HFFc6 (cell line): ENCODE measurements at places on chromosomes 2 and 18. TPM values are rescaled to one million over a fixed set of nuclear protein-coding genes. Genes with fewer than 3 reads are reported as not detected.

- DNase-seq, result no peak
Measured at GRCh38 chr2:165637396-165637795, 156.7 kb downstream of the GALNT3 start.

Gene RFTN2
- 0.05 to 0.59 TPM (median 0.32 TPM) in 3 replicates for total RNA-seq

DNA sequence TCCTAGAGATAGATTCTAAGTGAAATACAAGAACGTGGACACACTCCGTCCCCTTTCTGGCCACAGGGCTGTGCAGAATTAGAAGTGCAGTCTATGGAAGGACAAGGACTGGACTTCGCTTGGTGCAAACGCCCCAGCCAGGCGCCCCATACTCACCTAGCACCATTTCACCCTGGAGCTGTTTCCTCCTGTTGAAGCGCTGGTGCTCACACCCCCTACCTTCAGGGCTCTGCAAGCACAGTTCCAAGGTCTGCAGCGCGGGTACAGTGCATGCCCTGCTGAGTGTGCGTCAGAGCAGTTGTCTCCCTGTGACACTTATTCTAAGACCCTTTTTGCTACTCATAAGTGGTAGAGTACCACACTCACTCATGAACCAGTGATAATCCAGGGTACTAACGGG is 3.0 kb downstream of the HPCAL1 start:
- DNase-seq, result no peak

DNA sequence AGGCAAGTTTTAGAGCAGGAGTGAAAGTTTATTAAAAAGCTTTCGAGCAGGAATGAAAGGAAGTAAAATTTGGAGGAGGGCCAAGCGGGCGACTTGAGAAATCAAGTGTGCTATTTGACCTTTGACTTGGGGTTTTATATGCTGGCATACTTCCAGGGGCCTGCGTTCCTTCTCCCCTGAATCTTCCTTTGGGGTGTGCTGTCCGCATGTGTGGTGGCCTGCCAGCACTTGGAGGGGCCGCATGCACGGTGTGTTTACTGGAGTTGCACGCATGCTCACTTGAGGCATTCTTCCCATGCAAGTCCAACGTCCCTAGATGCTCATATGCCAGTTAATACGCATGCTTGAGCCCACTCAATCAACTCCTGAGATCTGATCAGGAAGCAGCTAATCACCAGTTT is 78.3 kb upstream of the MAP4K4 start:
- DNase-seq, result no peak

Gene RIT2
- not detected in 3 replicates for total RNA-seq

DNA sequence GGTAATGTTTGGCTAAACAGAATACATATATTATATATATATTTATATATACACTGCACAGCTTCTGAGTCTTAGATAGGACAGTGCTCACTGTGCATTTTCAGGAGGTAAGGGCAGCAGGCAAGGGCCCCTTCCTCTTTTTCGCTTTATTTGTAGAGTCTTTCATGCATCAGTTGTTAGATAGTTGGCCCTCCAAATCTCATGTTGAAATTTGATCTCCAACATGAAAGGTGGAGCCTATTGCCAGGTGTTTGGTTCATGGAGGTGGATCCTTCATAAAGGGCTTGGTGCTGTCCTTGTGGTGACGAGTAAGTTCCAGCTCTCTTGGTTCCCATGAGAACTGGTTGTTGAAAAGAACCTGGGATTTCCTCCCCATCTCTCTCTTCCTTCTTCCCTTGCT is 48.1 kb downstream of the TSN start:
- DNase-seq, result no peak

DNA sequence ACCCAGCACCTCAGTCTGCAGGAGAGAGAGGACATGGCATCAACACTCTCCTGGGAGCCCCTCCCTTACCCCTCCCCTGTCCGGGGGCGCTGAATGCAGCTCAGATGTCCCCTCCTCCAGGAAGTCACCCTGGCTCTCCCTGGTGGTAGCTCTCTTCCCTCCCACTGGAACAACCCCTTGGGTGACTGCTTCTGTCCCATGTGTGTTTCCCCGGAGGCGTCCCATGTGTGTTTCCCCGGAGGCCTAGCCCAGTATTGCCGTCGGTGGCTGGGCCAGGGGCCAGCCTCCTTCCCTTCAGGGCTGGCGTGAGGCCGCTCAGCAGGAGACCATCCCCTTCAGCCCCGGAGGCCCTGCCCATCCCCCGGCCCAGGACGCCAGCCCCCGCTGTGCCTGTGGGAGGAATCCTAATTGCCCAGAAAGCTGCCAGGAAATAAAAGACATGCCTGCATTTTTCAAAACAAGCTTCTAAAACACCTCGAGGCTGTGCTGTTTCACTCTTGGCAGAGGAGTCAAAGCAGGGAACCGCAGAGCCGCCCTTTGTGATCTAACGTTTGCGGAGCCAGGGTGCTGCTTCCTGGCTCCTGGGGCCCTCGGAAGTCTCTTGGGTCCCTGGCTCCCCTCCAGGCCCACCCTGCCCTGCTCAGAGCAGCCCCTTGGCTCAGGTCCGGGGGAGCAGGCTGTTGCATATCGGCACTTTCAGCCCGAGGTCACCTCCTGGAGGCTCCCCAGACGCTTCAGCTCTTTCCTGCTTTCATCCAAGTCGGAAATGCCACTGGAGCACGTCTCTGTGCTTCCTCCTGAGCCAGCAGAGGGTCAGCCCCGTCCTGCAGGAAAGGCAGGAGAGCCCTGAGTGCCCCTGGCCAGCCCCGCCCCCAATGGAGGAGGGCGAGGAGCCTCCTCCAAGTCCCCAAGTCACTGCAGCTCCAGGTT is 11.4 kb downstream of the SNED1 start:
- peak; percentile 54 for DNase-seq

- no peak for DNase-seq
Measured at GRCh38 chr2:119488245-119489214, 35.8 kb downstream of the SCTR start.

GRCh38 chr2:191836853-191837769 is 9.8 kb downstream of the CAVIN2 start:
- no peak for DNase-seq

DNA sequence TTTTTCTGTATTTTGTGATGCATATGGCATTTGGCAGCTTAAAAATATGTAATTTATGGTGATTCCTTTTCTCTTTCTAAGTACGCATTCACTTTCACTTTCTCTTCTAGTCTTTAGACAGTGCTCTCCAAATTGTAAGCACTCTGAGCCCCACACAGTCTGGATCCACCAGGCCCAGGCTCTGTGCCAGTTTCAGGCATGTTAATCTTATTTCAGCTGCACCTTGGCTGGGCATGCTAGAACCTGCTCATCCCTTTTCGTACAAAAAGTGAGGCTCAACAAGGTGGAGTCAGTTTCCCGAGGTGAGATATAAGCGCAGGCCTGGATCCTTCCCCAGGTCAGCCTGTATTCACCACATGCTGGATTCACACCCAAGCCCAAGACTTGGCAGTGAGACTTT is 203.9 kb downstream of the MTX2 start:
- DNase-seq, result no peak

DNA sequence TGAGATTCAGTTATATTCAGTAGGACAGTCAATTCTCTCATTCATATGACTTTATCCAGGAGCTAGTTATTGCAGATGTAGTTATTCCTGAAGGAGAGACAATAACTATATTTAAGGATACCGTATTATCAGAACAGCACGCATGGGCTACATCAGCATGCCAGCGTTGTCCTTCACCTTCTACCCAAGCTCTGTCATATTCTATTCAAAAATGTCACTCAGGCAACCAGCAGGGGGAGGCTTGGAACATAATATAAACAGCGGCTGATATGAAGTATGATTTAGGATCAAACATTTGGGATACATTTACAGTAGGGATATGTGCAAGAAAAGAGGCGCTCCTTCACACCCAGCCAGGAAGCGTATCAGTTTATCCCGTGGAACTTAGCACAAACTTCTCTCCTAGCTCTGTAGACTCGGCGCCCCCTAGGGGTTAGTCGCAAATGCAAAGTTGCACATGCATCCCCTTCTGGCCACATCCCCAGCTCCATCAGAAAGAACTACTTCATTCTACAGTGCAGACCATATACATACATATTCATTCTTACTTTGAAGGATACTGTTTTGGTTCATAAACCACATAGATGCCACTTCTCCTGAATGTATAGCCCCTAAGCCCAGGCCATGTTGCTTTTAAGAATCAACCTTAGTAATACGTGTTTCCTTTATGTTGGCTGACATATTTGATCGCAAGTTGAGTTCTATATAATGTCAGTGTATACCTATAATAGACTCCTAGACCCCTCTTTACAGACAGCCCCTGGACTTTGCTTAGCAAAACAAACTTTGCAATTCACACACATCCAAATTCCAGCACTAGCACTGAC is 759.4 kb downstream of the ADCYAP1 start:
- no peak for DNase-seq

GRCh38 chr18:9736286-9736835 is 28.3 kb downstream of the RAB31 start:
- DNase-seq, result no peak

DNA sequence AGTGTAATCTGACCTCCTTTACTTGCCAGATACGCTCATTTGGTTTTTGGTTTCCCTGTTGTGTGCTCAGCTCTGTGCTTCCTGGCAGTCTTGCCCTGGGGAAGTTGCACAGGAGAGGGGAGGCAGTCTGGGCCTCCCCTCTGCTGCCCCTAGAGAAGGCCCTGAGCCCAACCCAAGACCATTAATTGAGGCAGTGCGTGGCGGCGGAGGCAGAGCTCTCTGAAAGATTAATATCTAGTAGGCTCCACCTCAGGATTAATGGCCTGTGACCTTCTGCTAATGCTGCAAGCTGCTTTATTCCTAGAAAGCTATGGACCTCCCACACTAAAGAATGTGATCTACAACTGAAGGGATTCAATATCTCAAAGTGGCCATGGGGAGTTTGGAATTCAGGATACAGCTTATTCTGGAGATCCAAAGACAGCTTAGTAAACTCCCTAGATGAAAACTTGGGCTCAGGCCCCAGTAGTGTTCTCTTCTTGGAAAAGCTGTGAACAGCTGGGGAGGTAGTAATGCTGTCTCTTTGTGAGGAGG is 41.4 kb upstream of the MAPRE2 start:
- DNase-seq, result no peak

Gene SLC4A5
- total RNA-seq, result 0.19 to 0.44 TPM (median 0.34 TPM) in 3 replicates

DNA sequence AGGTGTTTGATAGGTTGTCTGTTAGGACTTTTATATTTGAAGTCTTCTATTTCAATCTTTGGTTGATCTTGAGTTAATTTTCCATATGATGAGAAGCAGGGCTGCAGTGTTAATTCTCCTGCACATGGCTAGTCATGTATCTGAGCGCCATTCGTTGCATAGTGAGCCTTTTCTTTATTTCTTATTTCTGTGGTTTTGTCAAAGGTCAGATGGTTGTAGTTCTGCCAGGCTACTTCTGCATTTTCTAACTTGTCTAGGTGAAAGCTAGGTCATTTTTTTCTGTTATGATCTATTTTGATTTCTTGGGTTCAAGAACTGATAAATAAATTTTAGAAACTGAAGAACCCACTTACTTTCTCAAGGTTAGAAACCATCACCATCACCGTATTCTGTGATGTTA is 56.7 kb downstream of the CCDC74A start:
- DNase-seq, result no peak

DNA sequence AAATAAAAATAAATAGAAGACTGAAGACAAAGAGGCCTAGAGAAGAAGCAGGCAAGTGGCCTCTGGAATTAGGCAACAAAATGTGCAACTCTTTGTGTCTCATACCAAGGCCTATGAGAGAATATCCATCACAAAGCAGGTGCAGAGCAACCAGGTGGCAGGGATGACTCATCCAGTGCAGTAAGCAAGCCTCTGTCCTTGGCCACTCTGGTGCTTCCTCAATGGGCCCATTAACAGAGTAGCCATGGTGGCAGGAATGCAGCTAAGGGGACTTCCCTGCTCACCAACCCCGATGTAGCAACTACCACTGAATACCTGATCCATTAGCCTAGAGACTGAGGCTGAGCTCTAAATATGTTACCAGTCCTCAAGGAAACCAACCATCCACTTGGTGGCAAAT is 11.0 kb upstream of the EPG5 start:
- DNase-seq, result no peak

GRCh38 chr2:71477231-71477691 is 23.9 kb downstream of the DYSF start:
- DNase-seq, result no peak

Gene ATL2
- total RNA-seq, result 22.8 to 26.9 TPM (median 24.3 TPM) in 3 replicates

DNA sequence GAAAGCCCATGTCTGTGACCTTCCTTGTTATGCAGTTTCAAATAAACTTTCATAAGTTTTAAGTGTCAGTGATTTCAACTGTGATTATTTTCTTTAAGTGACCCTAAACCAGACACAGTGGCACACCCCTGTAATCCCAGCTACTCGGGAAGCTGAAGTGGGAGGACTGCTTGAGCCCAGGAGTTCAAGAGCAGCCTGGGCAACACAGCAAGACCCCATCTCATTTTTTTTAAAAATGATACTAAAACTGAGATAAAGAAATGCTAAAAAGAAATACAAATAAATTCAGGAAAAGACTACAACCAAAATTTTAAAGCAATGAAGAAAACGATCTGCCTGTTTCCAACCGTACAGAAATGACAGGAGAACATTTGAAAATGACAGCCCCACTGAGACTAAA is 54.2 kb downstream of the ROCK2 start:
- no peak for DNase-seq

DNA sequence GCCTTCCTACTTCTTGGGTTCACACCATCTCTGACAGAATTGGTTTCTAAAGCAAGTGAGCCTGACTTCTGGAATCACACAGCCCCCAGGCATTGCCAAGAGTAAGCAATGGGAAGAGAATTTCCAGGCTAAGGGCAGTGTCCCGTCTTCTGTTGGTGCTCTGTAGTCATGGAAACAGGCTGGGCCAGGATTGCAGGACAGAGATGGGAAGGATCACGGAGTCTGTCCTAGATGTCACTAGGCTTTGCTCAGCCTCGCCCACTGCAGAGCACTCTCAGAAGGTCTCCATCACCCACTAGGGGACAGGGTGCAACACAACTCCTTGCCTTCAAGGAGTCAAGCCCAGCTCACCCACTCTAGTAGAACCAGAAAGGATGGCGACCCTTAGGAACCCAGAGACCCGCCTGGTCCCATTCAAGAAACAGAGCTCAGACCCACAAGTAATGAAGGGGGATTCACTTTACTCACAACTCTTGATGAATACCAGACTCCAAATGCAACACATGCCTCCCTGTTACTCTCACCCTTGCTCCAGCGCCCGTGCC is 48.6 kb upstream of the TEX51 start:
- no peak for DNase-seq
